ENCODE measurements at places on chromosomes 1 and 21. TPM values are rescaled to one million over a fixed set of nuclear protein-coding genes. Genes with fewer than 3 reads are reported as not detected.

The CELA3B gene
- not detected for total RNA-seq

The PTGER3 gene
- under 0.01 TPM for total RNA-seq

The RGS8 gene
- total RNA-seq, result not detected

The ARHGAP30 gene
- not detected for total RNA-seq

The OR2T29 gene
- total RNA-seq, result not detected

The INKA2 gene
- 6.3 TPM for total RNA-seq

The C1orf210 gene
- not detected for total RNA-seq

The FABP3 gene
- 0.18 TPM for total RNA-seq

The BSND gene
- total RNA-seq, result not detected

The CA14 gene
- not detected for total RNA-seq

The SLC2A5 gene
- total RNA-seq, result under 0.01 TPM

The DFFA gene
- total RNA-seq, result 69.6 TPM

The CFAP107 gene
- not detected for total RNA-seq

The SPATA45 gene
- total RNA-seq, result not detected

The PERM1 gene
- 0.09 TPM for total RNA-seq

The IFI44L gene
- 1.2 TPM for total RNA-seq

The MYOG gene
- not detected for total RNA-seq

The ADGRL2 gene
- 63.3 TPM for total RNA-seq

The MYBPHL gene
- total RNA-seq, result not detected

The BNIPL gene
- under 0.01 TPM for total RNA-seq

The ZBTB18 gene
- total RNA-seq, result 36.4 TPM

The GRIK1 gene
- total RNA-seq, result not detected

The IL10RB gene
- 30.7 TPM for total RNA-seq

The TMEM183A gene
- 80.8 TPM for total RNA-seq

The ADAMTSL4 gene
- 0.18 TPM for total RNA-seq

The TMEM240 gene
- total RNA-seq, result 3.1 TPM

The NBPF8 gene
- total RNA-seq, result 6.7 TPM

The SMCP gene
- not detected for total RNA-seq

The PDE4B gene
- total RNA-seq, result 71.8 TPM

The UBL4B gene
- not detected for total RNA-seq

The MSH4 gene
- total RNA-seq, result 0.18 TPM

The PRAMEF10 gene
- total RNA-seq, result not detected
